ENCODE measurements at places on chromosomes 4 and X.

DNA sequence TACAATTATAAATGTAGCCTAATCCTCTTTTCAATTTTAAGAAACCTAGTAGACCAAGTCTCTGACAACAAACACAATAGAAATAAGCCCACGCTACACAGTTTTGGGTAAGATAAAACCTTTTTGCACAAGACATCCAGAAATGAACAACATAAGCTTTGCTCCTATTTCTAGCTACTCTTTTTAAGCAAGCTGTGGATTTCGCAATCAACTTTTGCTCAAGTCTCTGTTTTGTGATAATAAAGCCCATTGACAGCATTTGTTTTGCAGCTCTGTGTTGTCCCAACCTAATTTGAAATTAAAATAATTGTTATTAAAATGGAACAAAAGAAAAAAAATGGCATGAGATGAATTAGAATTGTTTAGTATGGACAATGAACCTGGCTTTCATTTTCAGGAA, 287.9 kb upstream of the PUDP start:
- no peak for DNase-seq

- no peak for DNase-seq
Observed at GRCh38 chrX:113741744-113742143, 842.1 kb upstream of the HTR2C start.

DNA sequence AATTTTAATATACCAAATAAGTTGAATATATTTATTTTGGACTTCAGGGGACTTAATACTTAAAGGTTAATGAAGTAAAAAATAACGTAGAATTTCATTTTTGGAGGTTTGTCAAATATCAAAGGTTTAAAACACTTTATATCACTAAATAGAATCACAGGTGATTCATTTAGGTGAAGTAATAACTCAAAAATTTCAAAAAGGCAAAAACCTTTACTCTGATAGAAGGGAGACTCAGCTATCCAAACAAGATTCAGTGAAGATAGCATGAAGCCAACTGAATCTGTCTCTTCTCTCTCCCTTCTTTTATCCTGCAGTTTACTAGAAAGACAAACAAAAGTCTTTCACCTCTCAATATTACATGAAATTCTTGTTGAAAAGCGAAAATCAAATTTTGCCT, 110.2 kb upstream of the CYSLTR1 start:
- DNase-seq, result no peak

GRCh38 chrX:150680974-150681373, 12.2 kb upstream of the MTMR1 start:
- DNase-seq, result no peak

DNA sequence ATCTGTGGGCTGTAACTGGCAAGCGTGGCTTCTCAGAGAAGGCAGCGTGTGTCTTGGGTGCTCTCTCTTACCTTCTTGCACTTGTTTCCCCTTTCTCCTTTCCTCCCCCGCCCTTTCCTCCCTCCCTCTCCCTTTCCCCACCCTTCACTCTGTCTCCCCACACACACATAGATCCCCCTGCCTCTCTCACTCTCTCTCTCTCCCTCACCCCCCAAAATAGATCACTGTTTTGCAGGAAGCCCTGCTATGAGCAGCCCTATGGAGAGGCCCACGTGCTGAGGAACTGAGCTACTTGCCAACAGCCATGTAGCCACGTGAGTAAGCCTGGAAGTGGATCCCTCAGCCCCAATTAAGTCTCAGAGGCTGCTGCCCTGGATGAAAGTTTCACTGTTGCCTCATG, 4.3 kb upstream of the PNMA6E start:
- no peak for DNase-seq

DNA sequence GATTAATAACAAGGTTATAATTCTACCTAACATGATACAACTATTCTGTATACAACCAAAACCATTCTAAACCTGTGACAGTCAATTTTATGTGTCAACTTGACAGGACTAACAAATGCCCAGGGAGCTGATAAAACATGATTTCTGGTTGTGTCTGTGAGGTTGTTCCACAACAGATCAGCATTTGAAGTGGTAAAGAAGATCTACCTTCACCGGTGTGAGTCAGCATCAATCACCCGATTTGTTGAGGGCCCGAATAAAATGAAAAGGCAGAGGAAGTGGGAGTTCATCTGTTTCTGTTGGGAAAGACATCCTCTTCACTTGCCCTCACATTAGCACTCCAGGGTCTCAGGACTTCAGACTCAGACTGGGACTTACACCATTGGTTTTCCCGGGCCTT, 187.9 kb downstream of the MAB21L2 start:
- no peak for DNase-seq

GRCh38 chrX:46381630-46382029, 163.6 kb downstream of the ZNF674 start:
- DNase-seq, result no peak

- peak; percentile 47 for DNase-seq
Observed at GRCh38 chrX:1491851-1492349, 39.2 kb upstream of the ASMTL start.

DNA sequence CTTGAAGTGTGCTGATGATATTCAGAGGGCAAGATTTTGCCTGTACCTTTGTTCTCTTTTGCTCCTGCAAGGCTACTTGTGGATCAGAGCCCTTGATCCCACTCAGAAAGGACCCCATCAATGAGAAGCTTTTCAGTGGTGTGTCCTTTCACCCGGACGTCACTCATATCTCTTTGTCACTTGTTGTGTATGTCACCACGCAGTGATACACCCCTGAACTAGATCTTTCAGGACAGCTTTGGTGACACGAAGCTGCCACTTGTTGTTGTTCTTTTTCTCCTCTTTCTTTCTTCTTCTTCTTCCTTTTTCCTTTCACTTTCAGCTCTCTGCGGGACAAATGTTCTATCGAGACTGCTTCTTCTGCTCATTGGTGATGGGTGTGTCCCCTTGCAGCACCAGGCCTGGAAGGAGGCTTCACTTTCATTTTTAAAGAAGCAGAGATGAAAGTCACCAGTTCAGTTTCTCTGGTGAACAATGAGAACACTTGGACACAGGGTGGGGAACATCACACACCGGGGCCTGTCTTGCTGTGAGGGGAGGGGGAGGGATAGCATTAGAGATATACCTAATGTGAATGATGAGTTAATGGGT, 83.6 kb downstream of the NBDY start:
- DNase-seq, result no peak

GRCh38 chr4:125481334-125482045, 166.7 kb downstream of the FAT4 start:
- no peak for DNase-seq

- peak; percentile 76 for DNase-seq
Observed at GRCh38 chrX:65668377-65669310, 1.2 kb downstream of the MSN start.

GRCh38 chrX:136209016-136209738, 42.0 kb downstream of the MAP7D3 start:
- peak; percentile 66 for DNase-seq

DNA sequence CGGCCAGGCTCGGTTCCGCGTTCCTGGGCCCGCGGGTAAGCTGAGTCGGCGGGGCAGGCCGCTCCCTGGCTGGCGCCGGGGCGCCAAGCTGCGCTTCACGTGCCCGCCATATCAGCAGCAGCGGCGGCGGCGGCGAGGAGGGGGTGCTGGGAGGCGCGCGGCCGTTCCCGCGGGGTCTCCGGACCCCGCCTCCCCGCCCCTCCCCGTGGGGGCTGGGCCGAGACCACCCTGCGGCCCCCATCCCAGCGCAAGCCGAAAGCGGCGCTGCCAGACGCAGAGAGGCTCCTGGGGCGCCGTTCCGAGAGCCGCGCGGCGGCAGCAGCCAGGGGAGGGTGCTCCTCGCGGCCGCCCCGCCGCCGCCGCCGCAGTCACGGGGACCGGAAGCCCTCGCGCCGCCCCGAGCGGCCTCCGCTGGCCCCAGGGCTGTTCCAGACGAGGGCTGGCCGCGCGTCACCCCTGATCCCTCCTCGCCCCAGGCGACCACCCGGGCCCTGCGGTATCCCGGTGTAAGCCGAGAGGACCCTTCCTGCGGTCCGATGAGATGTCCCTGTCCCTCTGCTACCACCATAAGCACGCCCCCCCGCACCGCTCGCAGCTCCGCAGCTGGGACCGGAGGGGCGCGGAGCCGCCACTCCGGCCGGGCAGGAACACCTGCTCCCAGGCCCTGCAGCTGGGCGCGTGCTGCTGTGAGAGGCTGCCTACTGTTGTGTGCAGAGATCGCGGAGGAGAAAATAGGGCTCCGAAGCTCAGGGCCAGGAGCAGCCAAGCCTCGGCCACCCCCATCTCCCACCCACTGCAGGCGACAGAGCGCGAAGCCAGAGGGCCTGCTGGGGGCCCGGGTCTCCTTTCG, 7.5 kb upstream of the BCOR start:
- DNase-seq, result peak; percentile 79

GRCh38 chrX:134745636-134746409, 87.6 kb upstream of the PLAC1 start:
- DNase-seq, result no peak

- no peak for DNase-seq
Observed at GRCh38 chr4:38967260-38968095, 64.7 kb downstream of the TMEM156 start.

GRCh38 chrX:101081231-101081630, 2.6 kb downstream of the TMEM35A start:
- DNase-seq, result no peak

DNA sequence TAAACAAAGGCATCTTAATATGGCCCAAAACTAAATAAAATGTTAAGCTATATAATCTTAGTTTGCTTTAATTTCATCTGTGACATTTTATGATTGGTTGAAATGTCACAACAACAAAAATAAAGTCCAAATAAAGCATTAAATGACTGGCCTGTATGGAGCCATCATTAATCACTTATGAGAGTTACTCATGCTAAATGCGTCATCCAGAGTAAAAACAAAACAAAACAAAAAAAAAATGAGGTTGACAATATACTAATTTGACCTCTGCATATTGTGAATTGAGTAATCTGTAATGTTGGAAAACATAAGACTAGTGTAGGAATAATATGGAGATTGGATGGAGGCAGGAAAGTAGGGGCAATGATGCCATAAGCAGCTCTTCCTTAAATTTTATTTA, 139.7 kb downstream of the MAPK10 start:
- DNase-seq, result no peak

DNA sequence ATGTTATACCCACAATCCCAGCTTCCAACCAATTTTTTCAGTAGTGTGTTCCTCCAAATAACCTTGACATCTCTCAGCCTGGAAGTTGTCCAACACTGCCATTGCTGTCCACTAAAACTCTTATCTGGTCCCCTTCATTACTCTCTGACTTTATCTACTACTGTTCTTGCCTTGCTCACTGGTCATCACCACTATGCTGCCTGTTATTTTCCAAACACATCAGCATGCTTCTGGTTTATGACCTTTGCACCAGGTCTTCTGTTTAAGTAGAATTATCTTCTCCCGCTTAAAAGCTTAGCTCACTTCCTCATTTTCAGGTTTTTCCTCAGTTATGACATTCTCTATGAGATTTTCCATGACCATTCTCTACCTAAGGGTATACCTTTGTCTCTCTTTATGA, 5.5 kb downstream of the ELMOD2 start:
- DNase-seq, result no peak

DNA sequence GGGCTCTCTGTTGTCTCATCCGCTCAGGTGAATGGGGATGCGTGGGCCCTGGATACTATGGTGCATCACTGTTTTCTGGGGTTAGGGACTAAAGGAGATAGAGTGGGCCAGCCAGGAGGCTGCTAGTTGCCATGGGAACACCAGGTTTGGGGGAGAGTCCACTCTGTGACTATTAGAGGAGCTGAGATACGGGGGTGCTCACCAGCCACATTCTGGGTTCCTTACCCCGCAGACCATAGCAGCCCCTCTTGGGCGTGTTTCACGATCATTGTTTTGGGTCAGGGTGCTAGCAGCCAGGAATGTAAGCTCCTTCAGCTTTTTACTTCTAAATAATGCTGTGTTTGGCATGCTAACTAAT, 4.6 kb downstream of the EFNB1 start:
- DNase-seq, result no peak

- peak; percentile 98 for DNase-seq
Observed at GRCh38 chr4:38663801-38664705, at the start of gene KLF3. Gene KLF3 (plus strand): TSS chr4:38664199. CDS start chr4:38680626, 16,427 bp downstream.

GRCh38 chr4:60034361-60034760, 1165.8 kb upstream of the ADGRL3 start:
- no peak for DNase-seq

GRCh38 chrX:40996886-40997530, 88.2 kb upstream of the USP9X start:
- no peak for DNase-seq

- DNase-seq, result no peak
Observed at GRCh38 chr4:152530600-152530999, 5.3 kb downstream of the FBXW7 start.

DNA sequence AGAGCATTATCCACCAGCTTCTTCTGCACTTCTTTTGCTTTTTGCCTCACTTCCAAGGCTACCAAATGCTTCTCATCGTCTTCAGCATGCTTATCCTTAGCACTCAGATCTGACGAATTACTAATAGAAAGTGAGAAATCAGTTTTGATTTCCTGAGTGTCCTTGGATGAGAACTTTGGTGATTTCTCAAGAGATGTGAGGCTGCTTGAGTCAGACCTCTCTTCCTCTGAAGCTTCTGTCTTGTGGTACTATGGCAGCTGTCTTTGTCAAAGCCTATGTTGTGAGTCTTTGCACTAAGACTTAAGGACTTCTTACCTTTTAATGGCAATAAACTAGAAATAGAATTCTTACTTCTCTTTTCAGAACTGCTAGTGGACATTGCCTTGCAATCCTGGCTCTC, 169.9 kb downstream of the CPE start:
- DNase-seq, result no peak

GRCh38 chrX:152601848-152602616, 35.7 kb upstream of the GABRQ start:
- DNase-seq, result no peak

DNA sequence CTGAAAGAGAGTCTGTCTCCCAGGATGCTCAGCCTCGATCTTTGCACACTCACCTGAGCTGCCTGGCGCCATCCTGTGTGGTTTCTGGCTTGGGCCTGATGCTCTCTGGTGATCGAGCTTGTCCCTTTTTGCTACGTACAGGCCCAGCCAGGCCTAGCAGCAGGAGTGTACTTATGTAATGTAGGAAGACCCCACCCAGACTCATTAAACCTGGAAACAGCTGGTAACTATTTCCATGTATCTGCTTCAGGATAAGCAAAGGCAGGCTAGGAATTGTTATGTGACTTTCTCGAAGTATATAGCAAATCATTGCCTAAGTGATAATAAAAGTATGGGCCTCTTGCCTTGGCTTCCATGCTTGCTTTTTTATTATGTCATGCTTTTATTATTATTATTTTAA, 18.6 kb upstream of the ARSJ start:
- no peak for DNase-seq

DNA sequence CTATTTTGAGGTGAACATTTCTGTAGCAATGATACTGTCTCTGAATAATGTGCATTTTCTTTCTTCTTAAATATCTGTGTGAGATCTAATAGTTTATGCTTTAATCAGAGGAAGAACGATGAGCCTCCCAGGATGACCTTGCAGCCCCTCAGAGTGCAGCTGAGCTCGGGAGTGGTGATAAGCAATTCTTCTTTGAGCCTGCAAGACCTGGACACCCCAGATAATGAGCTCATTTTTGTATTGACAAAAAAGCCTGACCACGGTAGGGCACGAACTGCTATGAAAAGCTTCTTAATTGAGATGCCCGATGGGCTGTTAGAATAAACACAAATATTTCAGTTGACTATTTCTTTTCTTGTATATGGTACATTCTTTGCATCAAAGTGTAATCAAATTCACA, 105.0 kb upstream of the ANXA3 start:
- DNase-seq, result no peak

Measured in upper lobe of right lung (tissue), 1 donor.